Activated T-cell treated with anti-CD3 and anti-CD28 coated beads, Interleukin-2, amount 50 U/mL, for 72 hours (primary cell): ENCODE measurements at places on chromosomes 6 and 20.

GRCh38 chr20:50111120-50111828 is 1.7 kb downstream of the UBE2V1 start:
- peak; percentile 75 for DNase-seq

DNA sequence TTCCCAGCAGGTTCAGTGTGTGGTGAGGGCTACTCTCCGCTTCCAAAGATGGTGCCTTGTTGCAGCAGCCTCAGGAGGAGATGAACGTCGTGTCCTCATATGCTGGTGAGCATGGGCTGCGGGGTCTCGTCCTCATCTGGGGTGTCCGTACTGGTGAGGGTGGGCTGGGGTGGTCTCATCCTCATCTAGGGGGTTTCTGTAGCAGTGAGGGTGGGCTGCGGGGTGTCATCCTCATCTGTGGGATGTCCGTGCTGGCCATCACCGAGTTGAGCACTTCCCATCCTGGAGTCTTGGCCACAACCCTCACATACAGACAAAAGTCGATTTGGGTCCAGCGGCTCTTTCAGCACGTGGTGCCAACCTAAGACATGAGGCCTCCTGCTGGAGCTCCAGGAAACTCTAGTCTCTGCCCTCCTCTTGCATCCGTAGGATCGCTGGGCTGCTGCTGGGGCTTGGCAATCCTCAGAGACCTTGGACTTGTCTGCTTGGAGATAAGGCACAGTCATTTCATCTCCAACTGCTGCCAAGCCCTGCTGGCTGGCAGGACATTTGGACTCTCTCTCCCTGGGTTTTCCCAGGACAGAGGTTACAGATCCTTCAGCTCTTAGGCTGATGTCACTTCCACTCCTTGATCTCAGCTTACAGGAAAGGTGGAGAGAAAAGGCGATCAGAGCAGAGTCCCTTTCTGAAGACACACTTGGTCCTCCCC is 160.4 kb downstream of the PACRG start:
- DNase-seq, result no peak

- no peak for DNase-seq
Measured at GRCh38 chr6:7200598-7201443, 93.1 kb downstream of the RREB1 start.

DNA sequence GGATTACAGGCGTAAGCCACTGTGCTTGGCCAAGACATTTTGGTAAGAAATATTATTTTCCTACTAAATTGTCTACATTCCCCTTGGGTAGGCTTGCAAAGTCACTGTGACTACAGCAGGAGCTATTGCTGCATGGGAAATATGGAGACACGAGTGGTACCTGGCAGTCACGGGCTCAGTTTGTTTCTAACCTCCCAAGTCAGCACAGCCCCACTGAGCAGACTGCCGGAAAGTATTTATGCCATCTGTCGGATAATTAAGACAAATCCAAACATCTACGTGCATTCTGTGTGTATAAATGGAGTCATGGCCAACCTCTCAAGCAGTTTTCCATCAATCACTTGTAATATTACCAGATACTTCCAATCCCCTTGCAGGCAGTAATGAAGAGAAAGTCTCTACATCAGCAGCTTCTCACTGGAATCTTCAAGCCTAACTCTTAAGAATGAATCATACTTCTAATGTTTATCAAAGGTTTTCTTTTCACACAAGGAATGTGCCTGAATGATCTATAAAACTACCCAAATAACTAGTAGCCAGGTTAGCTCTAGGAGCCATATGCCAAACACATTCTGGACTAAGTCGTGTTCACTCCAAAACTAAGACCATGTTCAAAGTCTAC is 20.1 kb downstream of the PSMB1 start:
- no peak for DNase-seq

DNA sequence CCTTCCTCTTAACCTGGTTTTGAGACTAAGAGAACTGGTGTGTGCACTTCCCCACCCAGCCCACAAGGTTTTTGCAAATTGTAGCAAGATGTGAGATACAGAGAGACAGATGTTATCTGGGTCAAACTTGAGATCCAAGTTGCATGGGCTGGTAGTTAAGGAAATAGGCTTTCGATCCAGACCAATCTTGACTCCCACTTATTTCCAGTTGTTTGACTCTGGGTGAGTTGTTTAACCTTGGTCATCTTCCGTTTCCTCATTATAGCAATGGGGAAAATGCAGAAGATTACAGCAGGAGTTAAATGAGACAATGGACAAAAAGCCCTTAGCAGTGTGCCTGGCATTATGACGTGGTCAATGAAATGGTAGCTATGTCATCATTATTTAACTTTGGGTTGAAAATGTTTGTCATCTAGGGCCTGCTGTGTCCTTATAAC is 1.7 kb downstream of the SNX21 start:
- no peak for DNase-seq

DNA sequence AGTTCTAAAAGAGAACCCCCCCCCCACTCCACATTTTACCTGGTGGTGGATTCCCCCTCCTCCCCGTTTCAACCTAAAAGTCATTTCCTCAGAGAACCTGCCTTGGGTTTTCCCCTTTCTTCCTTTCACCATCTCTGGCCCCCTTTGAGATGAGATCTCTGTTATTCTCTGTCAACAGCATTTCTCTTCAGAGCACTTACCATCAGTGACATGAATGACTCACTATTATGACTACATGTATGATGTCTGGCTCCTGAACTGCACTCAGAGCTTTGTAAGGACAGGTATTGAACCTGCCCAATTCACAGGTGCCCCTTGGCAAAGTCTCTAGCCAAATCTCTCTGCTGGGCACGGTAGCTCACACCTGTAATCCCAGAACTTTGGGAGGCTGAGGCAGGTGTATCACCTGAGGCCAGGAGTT is 61.4 kb upstream of the JARID2 start:
- DNase-seq, result peak; percentile 56

DNA sequence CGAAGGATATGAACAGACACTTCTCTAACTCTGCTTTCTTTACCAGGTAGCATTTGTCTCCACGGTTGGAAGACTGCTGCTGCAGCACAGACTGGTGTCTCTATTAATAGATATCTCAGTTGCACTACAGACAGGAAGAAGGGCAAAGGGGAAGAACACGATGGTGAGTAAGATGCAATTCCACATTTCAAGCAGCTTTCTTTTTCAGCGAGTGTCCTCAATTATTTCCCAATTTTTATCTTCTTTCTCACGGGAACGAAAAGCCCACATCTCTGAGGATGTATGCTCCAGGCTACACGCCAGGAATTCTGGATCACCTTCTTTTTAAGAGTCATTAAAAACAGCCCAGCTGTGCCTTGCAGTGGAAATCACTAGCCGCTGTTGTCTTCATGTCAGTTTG is 311.6 kb upstream of the ECI2 start:
- no peak for DNase-seq

- DNase-seq, result no peak
Measured at GRCh38 chr6:2103765-2104523, 141.5 kb downstream of the GMDS start.

GRCh38 chr6:71197780-71198179 is 90.8 kb upstream of the OGFRL1 start:
- DNase-seq, result no peak

- no peak for DNase-seq
Measured at GRCh38 chr6:53731866-53732636, 62.8 kb upstream of the LRRC1 start.

DNA sequence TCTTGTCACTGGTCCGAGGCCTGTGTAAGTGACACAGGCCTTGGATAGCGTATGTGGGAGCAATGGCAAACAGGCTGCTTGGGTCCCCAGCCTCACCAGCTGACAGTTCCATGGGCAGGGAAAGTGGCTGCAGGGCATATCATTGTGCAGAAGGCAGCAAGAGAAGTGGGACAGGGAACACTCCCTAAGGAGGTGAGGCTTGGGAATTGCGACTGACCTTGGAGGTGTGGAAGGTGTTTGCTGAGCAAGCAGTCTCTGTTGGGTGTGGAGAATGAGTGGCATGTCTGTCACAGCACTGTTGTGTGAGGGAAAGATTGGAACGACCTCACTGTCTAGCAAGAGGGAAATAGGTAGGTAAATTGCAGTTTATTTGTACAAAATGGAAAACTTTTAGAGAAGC is 16.8 kb downstream of the POFUT1 start:
- no peak for DNase-seq
